Left kidney (tissue), 8 donors: ENCODE measurements at places on chromosomes 1 and 21. TPM values are rescaled to one million over a fixed set of nuclear protein-coding genes. Genes with fewer than 3 reads are reported as not detected.

Gene RNU1-2
- polyA plus RNA-seq, result 1.9 TPM

Gene ERICH3
- polyA plus RNA-seq, result 0.78 TPM

Gene CADM3
- 0.20 TPM for polyA plus RNA-seq

Gene DRAXIN
- polyA plus RNA-seq, result 1.1 TPM

Gene ASH1L
- 55.2 TPM for polyA plus RNA-seq

Gene KCNT2
- polyA plus RNA-seq, result 12.5 TPM

- DNase-seq, result no peak
Measured at GRCh38 chr1:248857749-248858095, 1.2 kb downstream of the ZNF692 start.

GRCh38 chr1:245153552-245154428, 995 bp upstream of the KIF26B start:
- no peak for DNase-seq

- DNase-seq, result no peak
Measured at GRCh38 chr21:35096959-35097358, 47.9 kb upstream of the RUNX1 start.

DNA sequence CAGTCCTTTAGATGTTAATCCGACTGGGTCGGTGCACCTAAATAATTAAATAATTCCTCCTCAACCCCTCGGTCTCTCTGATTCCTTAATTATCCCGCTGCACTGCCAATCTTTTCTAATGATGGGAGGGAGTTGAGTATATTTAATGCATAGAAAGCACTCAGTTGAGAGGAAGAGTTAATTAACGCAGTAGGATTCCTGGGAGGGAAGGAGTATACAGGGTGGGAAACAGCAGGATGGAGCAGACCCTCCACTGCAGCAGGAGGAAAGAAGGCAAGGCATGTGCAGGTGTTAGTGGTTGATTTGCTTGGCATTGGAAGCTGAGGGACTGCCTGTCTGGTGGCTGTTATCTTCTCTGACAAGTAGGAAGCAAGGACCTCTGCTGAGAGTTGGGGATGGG, 9.9 kb upstream of the REN start:
- no peak for DNase-seq

DNA sequence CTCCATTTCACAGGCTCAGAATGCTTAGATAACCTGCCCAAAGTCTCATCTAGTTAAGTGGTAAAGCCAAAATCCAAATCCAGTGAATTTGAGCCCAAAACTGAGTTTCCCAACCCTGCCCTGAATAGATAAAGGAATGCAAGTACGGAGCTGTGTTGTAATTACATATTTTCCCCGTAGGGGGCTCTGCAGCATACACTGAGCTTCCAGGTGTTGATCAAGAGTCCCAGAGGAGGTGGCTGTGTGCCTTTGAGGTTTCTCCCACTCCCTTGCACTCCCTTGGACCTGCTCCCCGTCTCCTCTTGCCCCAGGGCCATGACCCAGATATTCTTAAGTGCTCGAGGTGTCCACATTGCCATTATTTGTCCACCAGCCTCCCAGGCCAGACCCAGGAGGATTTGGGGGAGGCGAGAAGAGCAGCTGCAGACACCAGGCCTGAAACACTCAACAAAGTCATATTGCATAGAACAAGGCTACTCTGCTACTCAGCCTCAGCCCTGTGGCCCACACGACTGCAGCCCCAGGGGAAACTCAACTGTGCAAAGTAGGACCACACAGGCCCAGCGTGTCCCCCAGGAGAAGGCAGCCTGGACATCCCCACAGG, 18.4 kb upstream of the LY9 start:
- peak; percentile 19 for DNase-seq

- DNase-seq, result no peak
Measured at GRCh38 chr1:34711485-34711884, 43.4 kb upstream of the GJB5 start.

GRCh38 chr1:59730302-59730701, 84.4 kb upstream of the HOOK1 start:
- DNase-seq, result no peak

- DNase-seq, result no peak
Measured at GRCh38 chr1:204293605-204294337, 66.0 kb downstream of the PLEKHA6 start.

- no peak for DNase-seq
Measured at GRCh38 chr21:37452227-37452626, 85.7 kb downstream of the DYRK1A start.

- no peak for DNase-seq
Measured at GRCh38 chr1:86052948-86053698, 103.4 kb downstream of the COL24A1 start.

DNA sequence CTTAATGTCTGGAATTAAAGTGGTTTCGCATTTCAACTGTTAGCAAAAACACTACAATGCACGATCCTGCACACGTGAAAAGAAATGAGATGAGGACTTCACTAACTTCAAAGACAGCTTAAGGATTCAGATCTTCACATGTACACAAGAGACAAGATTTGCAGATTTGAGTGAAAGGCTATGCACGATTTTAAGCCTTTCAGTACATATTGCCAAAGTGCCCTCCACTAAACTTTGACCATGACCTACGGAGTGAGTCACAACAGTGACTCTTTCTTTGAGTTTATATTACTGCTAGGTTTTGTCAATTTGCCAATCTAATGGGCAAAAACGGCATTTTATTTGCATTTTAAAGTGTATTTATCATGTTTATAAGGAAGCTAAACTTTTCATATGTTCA, 41.2 kb upstream of the CR1L start:
- DNase-seq, result no peak

- DNase-seq, result no peak
Measured at GRCh38 chr1:41341365-41341683, 19.9 kb upstream of the FOXO6 start.
